SJSA1 (cell line): ENCODE measurements at places on chromosomes 13 and 19. TPM values are rescaled to one million over a fixed set of nuclear protein-coding genes. Genes with fewer than 3 reads are reported as not detected.

The ZNF83 gene
- 22.4 and 37.7 TPM in 2 replicates for total RNA-seq

DNA sequence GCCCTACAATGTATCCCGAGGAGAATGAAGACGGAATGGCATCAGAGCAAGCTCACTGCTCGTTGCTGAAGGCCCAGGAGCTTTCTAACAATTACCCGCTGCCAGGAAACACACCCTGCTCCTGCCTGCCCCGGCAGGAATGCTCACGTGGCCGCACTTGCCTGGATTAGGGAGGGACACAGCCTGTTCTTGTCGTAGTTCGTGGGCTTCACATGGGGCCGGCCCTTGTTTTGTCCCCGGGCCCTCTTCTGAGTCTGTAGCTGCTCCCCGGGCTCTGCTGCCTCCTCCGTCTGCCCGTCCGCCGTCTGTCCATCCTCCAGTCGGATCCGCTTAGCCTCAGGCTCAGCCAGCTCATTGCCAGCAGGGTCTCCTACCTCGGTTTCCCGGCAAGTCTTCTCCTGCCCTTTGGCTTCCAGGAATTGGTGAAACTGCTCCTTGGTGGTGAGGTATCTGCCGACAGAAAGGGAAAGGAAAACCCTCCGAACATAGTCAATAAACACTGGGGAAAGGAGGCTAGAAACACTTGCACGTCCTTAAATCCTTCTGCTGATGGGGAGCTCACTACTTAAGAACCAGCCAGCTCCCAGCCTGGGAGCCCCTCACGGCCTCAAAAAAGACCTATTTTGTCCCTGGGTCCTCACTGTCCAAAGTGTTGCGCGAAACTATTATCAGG, 941 bp downstream of the DUS3L start:
- H3K27me3 ChIP-seq: no peaks in the 10 kb centered on the region
- H3K4me1 ChIP-seq: peaks cover 5% of the 10 kb centered on the region
- no peak for DNase-seq
- H3K36me3 ChIP-seq: peaks cover 52% of the 10 kb centered on the region
- no peak overlapping the region for H3K27ac ChIP-seq

The ZNF443 gene
- total RNA-seq: 0.71 TPM in 1 of 2 replicates, not detected in the other

DNA sequence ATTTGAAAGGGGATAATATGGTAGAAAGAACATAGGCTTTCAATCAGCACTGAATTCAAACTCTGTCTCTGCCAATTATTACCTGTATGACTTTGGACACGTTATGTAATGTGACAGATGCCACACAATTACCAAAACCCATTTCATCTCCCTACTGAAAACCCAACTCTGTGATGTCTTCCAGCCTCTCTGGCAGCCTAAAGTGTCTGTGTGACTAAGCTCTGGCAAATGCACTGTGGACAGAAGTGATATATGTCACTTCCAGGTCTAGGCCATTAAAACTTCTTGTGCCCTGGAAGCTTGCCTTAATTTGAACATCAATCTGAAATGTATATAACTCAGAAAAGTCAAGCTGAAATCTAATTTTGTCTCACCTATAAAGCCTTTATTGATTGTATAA, 552.0 kb downstream of the RFC3 start:
- no peak for DNase-seq
- peaks cover 7% of the 10 kb centered on the region for H3K4me1 ChIP-seq
- no peak overlapping the region for H3K4me3 ChIP-seq
- H3K36me3 ChIP-seq: no peaks in the 10 kb centered on the region

GRCh38 chr13:80633251-80633650, 292.3 kb upstream of the SPRY2 start:
- no peak for DNase-seq
- H3K36me3 ChIP-seq: no peaks in the 10 kb centered on the region
- no peaks in the 10 kb centered on the region for H3K4me1 ChIP-seq
- H3K27ac ChIP-seq: no peak overlapping the region
- H3K4me3 ChIP-seq: no peak overlapping the region
- H3K27me3 ChIP-seq: no peaks in the 10 kb centered on the region

DNA sequence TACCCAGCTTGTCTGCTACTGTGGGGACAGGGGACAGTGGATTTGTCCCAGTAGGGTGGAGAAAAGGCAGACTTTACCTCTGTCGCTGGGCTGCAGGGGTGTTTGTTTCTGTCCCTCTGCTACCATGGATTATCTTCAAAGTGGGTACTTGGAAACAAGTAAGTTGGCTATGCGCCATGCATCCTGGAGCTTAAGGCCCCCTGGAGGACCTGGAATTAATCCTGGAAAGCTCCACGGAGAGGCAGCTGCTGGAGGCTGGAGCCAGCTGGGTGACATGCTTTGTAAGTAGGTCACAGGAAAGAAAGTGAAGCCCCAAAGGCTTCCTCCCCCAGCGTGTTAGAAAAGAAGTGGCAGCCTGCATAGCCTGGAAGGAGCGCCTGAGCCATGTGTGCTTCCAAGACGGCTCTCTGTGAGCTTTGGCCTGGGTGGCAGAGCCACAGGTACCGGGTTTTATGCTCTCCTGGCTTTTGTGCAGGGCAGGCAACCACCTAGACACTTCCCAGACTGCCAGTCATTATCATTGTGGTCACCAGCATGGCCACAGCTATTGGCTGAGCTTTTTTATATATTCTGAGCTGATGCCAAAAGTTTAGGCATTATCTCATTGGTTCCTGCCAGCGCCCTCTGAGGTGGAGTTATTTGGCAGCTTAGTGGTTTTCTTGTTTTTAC, 9.5 kb downstream of the B3GLCT start:
- peaks cover 6% of the 10 kb centered on the region for H3K4me1 ChIP-seq
- H3K36me3 ChIP-seq: no peaks in the 10 kb centered on the region
- no peaks in the 10 kb centered on the region for H3K27me3 ChIP-seq
- no peak overlapping the region for H3K4me3 ChIP-seq
- DNase-seq: no peak

- no peaks in the 10 kb centered on the region for H3K27me3 ChIP-seq
- DNase-seq: peak; percentile 34
- 0 out of 2 replicates have a peak overlapping the region, but pooled peaks have one; percentile 20 for H3K27ac ChIP-seq
- H3K36me3 ChIP-seq: no peaks in the 10 kb centered on the region
- no peak overlapping the region for H3K4me3 ChIP-seq
These were observed 46.9 kb downstream of the FGF9 start for GRCh38 chr13:21717817-21718216.

DNA sequence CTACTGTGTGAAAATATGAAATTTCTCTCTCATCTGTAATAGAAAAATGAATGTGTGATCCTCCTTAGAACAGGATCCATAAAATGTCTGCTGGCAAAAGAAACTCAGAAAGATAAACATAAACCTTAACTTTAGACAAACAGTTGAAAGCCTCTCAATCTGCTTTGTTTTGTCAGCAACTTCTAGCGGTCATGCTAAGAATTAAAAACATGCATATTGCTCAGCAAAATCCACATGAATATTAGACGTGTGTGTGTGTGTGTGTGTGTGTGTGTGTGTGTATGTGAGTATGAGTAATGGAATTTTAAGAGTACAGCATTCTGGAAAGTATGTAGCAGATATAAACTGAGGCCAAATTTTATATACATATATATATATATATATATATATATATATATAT, 1779.2 kb upstream of the MIR17HG start:
- H3K27me3 ChIP-seq: no peaks in the 10 kb centered on the region
- no peak overlapping the region for H3K4me3 ChIP-seq
- H3K4me1 ChIP-seq: no peaks in the 10 kb centered on the region
- no peak overlapping the region for H3K27ac ChIP-seq
- DNase-seq: no peak

The CCDC122 gene
- 4.6 and 7.4 TPM in 2 replicates for total RNA-seq

The NKG7 gene
- not detected in 2 replicates for total RNA-seq

DNA sequence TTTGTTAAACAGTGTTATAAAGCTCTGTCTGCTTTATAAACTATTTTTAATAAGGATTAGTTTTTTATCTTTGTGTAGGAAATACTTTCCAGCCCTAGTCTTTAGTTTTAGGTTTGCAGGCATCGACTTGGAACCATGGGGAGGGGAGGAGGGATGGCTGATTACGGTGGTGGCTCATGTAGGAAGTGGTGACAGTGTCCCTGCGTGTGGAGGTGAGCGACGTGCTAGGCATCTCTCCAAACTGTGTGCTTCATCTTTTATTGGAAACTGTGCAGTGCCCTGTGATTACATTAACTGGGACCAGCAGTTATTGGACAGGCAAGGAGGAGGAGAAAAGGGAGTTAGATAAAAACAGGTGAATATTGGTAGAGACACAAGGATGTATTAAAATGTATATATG, 203.8 kb downstream of the ATP8A2 start:
- H3K4me1 ChIP-seq: no peaks in the 10 kb centered on the region
- no peak overlapping the region for H3K27ac ChIP-seq
- H3K36me3 ChIP-seq: no peaks in the 10 kb centered on the region
- H3K27me3 ChIP-seq: no peaks in the 10 kb centered on the region

- H3K27me3 ChIP-seq: no peaks in the 10 kb centered on the region
- H3K27ac ChIP-seq: peak overlapping the region; percentile 100
- H3K4me1 ChIP-seq: peaks cover 45% of the 10 kb centered on the region
- H3K4me3 ChIP-seq: peak overlapping the region; percentile 96
- no peak for DNase-seq
These were observed 600 bp downstream of the UBE2S start for GRCh38 chr19:55406826-55407549.

The PRSS57 gene
- total RNA-seq: not detected in 2 replicates

GRCh38 chr13:42369071-42369797, 97.3 kb downstream of the AKAP11 start:
- peaks cover 11% of the 10 kb centered on the region for H3K4me1 ChIP-seq
- H3K4me3 ChIP-seq: no peak overlapping the region
- no peak for DNase-seq
- no peaks in the 10 kb centered on the region; the same call in 1 of the 2 replicates for H3K27me3 ChIP-seq
- no peaks in the 10 kb centered on the region for H3K36me3 ChIP-seq
- H3K27ac ChIP-seq: no peak overlapping the region

DNA sequence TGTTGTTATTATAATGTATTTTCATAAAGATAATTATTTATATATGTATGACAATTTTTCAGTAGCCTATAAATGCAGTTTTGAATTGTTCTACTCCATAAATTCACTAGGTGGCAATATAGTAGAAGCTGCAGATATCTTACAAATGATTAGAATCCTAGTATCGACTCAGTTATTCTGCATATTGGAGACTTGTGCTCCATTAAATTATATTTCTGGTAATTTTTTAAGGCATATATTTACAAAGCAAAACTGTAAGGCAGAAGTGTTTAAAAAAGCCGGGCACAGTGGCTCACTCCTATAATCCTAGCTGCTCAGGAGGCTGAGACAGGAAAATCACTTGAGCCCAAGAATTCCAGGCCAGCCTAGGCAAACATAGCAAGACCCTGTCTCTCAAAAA, 58.7 kb downstream of the DPY19L3 start:
- DNase-seq: no peak
- H3K4me1 ChIP-seq: no peaks in the 10 kb centered on the region
- H3K27ac ChIP-seq: no peak overlapping the region
- H3K4me3 ChIP-seq: no peak overlapping the region
- peaks cover 7% of the 10 kb centered on the region for H3K36me3 ChIP-seq

The SYNE4 gene
- 0.26 TPM in 1 of 2 replicates, not detected in the other for total RNA-seq
